NCI-H2081 treated with DMSO at 0.1 percent for 48 hours (cell line): ENCODE measurements at places on chromosomes 2 and 18.

- no peak for DNase-seq
Measured at GRCh38 chr2:160253440-160254188, 53.5 kb upstream of the ITGB6 start.

GRCh38 chr2:235518322-235519090 lies 24.7 kb downstream of the AGAP1 start:
- DNase-seq = no peak

DNA sequence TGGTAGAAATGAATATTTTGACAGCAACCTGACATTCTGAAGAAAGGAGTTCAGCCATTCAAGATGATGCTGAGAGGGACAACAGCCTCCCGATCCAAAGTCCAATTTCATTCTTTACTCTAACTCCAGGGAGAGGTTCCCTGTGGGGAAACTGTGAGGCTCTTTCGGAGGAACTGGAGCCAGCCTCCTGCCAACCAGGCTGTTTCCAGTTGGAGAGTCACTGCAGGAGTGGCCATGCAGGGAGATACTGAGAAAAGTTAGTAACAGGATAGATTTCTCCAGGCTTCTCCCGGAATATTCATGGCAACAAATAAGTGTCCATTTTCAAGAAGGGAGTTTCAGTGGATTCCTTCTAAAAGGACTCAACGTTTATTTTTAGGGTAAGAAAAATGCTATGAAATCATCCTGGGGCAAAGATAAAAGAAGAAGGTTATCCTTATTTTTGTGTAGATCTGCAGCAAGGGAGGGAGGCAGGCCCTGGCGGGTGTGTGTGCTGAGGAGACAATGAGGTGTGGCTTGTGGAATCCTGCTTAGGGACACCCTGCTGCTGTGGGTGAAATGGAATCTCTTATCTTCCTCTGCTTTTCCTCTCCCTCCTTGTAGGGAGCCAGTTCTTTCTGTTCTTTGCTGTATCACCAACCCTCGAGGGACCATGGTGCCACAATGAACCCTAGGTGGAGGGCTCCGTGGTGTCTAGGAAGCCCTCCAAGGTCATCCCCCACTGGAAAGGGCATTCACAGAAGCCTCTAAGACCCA lies 18.1 kb downstream of the KLHL14 start:
- no peak for DNase-seq

DNA sequence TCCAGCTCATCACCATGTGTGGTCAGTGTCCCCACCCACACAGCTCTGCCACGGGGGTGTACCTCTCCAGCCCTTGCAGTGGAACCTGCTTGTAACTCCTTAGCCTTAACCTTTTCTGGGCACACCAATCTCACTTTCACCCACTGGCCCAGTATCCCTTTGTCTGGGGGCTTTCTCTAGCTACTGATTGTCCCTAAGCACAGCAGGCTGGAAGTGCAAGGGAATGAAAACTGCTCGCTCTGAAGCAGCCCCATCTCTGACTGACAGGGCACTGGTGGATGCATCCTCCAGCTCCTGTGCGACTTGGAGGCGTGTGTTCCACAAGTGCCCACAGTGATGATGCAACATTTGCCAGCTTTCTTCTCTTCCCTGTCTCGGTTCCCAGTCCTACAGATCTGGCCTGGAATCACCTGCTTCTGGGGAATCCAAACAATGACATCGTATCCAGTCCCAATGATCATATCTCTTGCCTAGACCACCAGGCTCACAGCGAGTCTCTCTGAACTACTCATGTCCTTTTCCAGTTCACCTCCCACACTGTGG lies 33.6 kb downstream of the SCTR start:
- no peak for DNase-seq

DNA sequence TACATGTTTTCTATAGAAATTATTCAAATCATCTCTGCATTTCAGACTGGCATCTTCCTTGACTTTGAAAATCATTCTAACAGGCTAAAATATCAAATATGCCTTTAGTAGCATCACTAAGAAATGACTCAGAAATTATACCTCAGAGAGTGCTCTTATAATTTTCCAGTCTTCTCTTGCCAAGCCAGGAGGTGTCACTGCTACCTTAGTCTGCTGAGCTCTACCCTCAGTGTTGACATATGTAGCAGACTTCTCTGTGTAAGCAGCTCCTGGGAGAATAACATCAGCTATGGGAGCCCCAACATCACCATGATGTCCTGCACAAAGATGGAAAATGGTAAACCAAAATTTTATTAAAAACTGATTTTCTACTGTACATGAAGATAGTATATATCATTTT lies 31.6 kb downstream of the NDUFS1 start:
- no peak for DNase-seq

GRCh38 chr2:237652181-237652580 lies 24.8 kb downstream of the LRRFIP1 start:
- no peak for DNase-seq

- no peak for DNase-seq
Measured at GRCh38 chr2:1651121-1652033, 92.9 kb downstream of the PXDN start.

- no peak for DNase-seq
Measured at GRCh38 chr18:48877941-48878340, 72.8 kb downstream of the SMAD7 start.
